CD4-positive, alpha-beta T cell treated with Interleukin-12 subunit alpha and Interleukin-12 subunit beta, for 1 hour (primary cell): ENCODE measurements at places on chromosomes 12 and 14.

- DNase-seq = no peak
These were observed 89.2 kb downstream of the NTS start for GRCh38 chr12:85963326-85963725.

DNA sequence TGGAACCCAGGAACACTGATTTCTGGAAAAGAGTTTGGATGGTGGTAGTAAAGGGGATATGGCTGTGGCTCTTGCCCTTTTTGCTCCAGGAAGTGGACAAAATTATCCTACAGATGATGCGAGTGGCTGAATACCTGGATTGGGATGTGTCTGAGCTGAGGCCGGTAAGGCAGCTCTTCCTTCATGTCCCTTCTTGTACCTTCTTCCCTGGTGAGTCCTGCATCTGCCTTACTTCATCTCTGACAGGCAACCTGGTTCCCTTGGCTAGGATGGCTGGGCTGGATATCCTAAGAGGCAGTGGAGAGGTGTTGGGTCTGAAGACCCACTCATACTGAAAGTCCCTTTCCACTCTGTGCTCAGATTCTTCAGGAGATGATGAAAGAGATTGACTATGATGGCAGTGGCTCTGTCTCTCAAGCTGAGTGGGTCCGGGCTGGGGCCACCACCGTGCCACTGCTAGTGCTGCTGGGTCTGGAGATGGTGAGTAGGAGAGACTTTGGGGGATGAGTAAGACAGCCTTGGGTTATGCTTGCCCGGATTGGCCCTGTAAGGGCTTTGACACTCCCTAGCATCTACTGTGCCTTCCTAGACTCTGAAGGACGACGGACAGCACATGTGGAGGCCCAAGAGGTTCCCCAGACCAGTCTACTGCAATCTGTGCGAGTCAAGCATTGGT is 8.0 kb downstream of the DGKA start:
- no peak for DNase-seq

GRCh38 chr12:104680070-104680469 is 223.3 kb downstream of the CHST11 start:
- peak; percentile 51 for DNase-seq

GRCh38 chr12:29306682-29307081 is 74.3 kb downstream of the ERGIC2 start:
- no peak for DNase-seq

- DNase-seq = no peak
These were observed 630.0 kb upstream of the TBX3 start for GRCh38 chr12:115313929-115314328.

DNA sequence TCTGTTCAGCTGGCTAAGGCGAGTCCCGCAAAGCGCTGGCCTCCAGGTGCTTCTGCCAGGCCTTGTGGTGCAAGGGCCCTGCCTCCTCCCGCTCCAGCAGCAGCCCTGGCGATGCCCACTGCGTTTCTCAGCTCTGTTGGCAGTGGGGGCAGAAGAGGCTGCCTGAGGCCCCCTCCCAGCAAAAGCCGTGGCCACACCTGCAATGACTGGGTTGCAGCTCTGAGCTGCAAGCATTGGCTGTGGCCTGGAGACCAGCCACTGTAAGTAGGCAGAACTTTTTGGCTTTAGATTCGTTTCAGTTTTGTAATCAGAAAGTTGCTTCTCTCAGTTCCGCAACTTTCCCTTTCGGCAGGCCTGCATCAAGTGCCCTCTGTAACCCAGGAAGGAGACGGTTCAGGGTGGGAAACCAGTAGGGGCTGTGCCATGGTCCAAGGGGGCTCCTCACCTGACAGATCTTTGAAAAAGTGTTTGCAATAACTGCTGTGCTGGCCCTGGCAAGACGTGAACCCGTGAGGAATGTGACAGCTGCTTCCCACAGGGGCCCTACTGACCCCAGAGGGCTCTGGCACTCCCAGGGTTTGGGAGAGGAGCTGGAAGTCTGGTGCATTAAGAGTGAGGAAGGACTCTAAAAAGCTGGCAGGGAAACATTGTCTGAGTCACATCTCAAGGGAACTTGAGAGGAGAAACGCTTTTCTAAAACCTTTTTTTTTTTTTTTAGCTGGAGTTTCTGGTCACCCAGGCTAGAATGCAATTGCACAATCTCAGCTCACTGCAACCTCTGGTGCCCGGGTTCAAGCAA is 54.5 kb upstream of the MAX start:
- DNase-seq = no peak

- peak; percentile 66 for DNase-seq
These were observed 7.5 kb downstream of the VTI1B start for GRCh38 chr14:67666750-67667449.

DNA sequence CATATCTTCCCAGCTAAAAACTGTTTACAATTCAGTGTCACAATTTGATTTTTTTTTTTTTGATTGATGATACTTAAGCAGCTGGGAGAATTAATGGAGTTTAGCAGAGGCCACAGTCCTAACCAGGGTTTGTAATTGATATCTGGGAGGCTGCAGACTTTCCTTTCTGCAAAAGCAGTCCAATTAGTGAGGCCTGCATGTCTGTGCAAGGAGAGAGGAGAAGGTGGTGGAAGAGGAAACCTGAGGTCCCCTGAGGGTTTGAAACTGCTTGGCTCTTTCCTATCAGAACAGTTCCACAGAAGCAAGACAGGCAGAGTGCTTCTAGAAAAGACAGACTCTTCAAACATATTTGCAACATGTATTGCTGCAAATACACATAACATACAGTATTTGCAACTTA is 160.8 kb upstream of the KRR1 start:
- DNase-seq = no peak

- DNase-seq = no peak
These were observed 126.9 kb upstream of the PRICKLE1 start for GRCh38 chr12:42716491-42716891.

DNA sequence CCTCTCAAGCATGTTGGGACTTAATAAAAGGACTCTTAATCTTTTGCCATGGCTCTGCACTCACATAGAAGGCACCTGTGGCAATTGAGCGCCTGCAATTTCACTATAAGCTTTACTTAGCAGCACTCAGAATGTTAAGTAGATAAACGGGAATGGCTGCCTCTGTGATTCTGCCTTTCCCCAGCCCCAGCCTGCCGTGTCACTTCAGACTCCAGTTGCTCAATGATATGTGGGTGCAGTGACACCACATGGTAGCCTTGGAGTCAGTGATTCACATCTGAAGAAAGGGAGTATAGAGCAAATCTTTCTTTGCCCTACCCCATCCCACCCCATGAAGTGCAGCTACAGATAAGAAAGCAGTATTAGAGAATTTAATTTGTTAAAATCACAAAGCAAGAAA is 96.1 kb downstream of the ZFC3H1 start:
- no peak for DNase-seq

DNA sequence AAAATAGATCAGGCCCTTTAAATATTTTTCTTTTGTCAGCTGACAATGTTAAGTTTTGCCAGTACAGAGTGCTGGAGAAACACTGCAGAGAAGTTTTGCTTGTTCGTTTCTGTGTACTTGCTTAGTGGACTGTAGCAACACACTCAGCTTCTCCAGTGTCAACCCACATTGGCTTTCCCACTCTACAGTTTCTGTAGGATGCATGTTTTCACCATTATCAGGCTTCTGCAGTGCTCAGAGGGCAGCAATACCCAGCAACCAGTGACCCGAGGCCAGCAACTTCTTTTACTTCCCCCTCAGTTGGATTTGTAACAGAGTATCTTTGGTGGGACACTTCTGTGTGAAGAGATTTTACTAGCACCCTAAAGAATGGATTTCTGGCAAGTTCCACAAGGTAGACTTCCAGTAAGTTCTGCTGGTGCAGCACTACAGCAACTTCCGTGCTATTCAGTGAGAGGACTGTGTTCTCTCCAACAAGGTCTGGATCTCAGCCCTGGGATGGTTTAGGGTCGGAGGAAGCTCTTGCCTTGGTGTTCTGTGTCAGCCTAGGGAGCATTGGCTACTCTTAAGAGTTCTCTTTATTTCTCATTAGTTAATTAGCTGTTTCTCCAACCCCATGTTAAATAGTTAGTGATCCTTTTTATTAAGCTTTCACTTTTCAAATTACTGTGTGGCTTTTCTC is 70.4 kb downstream of the FUT8 start:
- DNase-seq = no peak

GRCh38 chr14:51228391-51228790 is 11.7 kb upstream of the TMX1 start:
- DNase-seq = no peak

GRCh38 chr12:118880720-118881493 is 100.4 kb upstream of the SRRM4 start:
- no peak for DNase-seq

- DNase-seq = peak; percentile 23
These were observed 2.4 kb upstream of the TCL1B start for GRCh38 chr14:95683793-95684192.

GRCh38 chr12:7959701-7960121 is 23.7 kb upstream of the SLC2A3 start:
- peak; percentile 64 for DNase-seq

DNA sequence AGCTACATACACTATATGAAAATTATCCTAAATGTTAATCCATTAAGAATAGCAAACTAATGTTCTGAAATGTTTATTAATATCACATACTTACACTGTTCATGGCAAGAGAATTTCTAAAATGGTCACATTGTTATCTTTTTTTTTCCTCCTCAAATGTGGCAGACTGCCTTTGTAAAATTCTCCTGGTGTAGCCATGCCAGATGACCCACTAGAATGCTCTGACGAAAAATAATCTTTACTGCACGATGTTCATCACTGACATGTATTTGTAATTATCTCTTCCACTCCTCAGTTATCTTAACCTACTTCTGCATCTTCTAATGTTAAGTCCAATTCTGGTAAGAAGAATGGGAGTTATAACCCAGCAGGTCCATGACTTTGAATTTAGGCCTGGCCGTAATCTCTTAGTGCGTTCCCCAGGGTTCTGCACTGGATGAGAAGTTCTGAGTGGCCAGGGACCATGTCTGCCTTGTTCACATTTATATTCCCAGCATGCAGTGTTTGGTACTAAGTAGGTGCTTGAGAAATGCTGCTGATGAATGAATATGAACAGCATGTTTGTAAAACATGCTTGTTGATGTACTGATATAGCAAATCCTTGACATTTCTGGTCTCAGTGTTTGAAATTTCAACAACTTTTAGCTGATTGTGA is 46.7 kb downstream of the NOPCHAP1 start:
- no peak for DNase-seq

DNA sequence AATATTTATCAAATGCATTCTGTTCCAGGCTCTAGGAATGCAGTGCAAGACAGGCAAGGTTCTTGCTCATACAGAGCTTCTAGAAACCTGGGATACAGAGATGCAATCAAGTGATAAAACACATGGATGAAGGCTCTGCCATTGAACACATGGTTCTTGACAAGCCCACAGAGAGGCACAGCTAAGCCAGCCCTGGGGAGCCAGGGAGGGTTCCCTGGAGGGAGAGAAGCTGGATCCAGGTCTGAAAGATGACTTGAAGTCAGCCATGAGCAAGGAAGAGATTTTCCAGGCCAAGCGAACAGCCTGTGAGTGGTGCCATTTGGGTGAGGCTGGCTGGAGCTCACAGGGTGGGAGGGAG is 66.2 kb downstream of the IRF2BPL start:
- DNase-seq = no peak

GRCh38 chr12:43332977-43333640 is 218.9 kb downstream of the ADAMTS20 start:
- no peak for DNase-seq

DNA sequence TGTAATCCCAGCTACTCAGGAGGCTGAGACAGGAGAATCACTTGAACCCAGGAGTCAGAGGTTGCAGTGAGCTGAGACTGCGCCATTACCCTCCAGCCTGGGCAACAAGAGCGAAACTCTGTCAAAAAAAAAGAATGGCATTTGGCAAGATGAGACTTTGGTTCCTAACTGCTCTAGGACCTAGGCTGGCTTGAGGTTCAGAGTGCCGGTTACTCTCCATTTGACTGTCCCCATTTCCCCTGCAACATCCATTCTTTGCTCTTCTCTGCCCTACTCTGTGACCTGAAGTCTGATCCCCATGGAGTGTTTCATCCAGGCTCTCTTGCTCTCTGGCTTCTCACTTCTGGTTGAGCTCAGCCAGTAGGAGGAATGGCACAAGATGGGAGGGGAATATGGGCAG is 26.2 kb upstream of the PPP4R3A start:
- DNase-seq = no peak

GRCh38 chr12:116862167-116862566 is 19.1 kb downstream of the HRK start:
- no peak for DNase-seq

GRCh38 chr12:51687177-51687576 is 96.1 kb downstream of the SCN8A start:
- no peak for DNase-seq

- no peak for DNase-seq
These were observed 55.4 kb downstream of the SLCO1B3 start for GRCh38 chr12:20865873-20866272.

DNA sequence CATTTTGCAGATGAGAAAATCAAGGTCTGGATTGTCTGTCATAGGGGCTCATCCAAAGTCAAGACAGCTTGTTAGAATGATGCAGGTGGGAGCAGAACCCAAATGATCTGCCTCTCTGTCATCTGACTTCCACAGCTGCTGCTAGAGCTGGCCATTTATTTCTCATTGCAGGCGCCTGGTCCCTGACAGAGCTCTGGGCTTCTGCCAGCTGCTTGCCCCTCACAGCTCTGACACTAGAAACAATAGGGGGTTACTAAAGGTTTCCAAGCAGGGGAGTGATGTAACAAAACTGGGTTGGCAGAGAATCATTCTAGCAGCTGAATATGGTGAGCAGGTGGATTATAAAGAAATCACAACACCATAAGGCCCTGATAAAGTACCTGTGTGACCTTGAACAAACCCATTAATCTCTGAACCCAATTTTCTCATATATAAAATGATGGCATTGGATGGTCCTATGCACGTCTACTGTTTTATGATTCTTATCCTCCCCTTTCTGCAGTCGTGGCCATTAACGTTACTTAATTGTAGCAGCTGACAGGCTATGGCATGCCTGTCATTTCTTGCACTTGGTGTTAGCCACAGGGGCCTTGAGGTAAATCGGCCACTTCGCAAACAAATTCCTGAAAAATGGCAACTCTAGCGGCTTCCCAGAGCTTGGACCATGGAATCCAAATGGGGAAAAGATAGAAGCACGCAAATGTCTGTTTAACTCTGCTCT is 134.6 kb downstream of the RMST start:
- DNase-seq = no peak

DNA sequence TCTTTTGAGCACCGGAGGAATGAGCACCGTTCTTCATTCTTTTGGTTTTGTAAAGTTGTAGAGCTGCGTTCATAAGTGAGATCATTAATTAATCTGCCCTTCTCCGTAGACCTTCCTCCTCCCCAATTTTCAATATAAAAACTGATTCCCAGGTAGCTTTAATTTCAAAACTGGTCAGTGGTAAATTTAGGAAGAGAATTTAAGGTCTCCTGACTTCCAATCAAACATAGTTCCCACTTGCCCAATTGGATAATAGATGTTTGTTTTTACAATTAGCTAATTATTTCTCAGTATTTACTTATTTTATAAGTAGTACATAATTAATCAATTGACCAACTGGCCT is 27.2 kb upstream of the YBX3 start:
- DNase-seq = no peak

DNA sequence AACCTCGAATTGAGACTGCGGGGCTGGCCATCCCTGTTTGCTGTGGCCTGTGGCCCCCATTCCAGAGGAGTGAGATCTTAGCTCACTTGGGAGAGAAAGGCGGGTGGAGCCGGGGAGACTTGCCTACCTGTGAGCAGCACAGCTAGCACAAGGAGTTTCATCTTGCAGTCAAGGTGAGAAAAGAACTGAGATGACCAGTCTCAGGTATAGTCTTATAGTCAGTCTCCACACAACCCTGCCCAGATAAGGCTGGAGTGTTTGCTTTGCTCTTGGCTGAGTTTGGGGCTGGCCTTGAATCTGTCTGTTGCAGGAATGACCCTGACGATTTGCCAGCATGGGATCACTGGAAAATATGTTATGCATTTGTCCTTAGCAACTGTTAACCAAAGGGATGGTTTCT is at the start of gene PLA2G1B:
Gene PLA2G1B (minus strand): TSS at position 187 of the 400 bp plus-strand sequence. CDS start 26 bp downstream, at position 161.
- DNase-seq = no peak

GRCh38 chr14:55693904-55694303 is 113.9 kb downstream of the KTN1 start:
- DNase-seq = no peak
